ENCODE measurements at places on chromosomes 13 and 19.

DNA sequence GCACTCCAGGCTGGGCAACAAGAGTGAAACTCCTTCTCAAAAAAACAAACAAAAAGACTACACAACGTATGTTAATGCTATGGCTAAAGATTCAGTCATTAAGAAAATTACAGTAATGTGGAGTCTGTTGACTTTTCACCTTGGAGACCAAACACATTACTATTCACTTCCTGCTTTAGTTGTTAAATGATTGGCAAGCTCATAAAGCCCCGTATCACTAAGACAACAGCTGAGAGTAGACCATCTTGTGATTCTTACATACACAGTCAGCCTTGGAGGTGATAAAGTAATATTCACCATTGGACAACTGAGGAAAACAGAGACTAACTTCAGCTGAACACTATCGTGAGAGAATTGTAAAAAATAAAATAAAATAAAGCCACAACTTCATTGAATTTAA, 86.5 kb downstream of the KCTD12 start:
- no peak for DNase-seq

DNA sequence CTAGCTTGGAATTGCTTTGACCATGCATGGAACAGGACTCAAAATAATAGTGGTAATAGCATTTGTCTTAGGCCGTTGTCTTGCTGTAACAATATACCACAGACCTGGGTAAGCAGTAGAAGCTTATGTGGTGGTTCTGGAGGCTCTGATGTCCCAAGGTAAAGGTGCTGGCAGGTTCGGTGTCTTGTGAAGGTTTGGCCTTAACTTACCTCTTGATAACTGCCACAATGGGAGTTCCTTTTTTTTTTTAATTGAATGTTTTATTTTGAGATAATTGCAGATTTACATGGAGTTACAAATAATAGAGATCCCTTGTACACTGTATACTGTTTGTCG, 5.8 kb downstream of the RPL21 start:
- no peak for DNase-seq

GRCh38 chr13:64528838-64529237, 2701.3 kb downstream of the PCDH9 start:
- DNase-seq = no peak

DNA sequence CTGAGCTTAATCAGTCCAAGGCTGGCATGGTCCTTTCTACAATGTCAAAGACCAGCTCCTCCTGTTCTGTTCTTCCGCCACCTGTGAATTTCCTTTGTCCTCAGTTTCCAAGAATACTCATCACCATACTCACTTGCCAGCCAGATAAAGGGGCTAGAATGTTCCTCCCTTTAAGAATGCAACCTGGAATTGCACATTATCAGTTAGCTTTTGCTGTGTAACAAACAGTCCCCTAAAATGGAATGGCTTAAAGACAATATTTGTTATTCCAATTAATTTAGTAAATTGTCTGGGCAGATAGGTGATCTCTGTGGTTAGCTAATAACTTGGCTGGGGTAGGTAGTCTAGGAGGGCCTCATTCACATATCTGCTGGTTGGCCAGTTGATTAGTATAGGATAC, 36.0 kb downstream of the VAV1 start:
- no peak for DNase-seq

DNA sequence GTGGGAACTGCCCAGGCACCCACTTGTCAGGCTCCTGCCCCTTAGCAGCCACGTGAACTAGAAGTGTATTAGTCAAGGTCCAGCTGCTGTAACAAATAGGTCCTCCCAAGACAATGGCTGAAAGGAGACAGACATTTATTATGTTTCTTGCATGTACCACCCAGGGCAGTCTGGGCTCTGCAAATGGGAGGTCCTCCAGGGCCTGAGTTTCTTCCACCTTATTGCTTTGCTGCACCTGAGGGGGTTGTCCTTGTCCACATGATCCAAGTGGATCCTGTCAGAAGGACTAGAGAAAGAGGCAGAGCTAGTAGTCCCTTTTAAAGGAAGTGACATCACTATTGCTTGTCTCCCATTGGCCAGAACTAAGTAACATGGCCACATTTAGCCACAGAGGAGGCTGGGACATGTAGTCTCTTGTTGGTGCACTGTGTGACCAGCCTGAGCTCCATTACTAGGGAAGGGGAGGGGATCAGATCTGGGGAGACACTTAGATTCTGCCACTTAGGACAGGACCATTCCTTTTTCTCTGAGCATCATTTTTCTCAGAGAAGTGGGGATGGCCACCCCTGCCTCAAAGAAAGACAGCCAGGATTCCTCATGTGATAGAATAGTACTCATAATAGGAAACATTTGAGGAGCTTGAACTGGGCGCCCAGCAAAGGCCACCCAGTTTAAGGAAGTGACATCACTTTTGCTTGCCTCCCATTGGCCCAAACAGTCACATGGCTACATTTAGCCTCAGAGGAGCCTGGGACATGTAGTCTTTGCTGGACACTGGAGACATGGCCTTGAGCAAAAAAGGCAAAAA, 15.1 kb downstream of the CC2D1A start:
- no peak for DNase-seq

DNA sequence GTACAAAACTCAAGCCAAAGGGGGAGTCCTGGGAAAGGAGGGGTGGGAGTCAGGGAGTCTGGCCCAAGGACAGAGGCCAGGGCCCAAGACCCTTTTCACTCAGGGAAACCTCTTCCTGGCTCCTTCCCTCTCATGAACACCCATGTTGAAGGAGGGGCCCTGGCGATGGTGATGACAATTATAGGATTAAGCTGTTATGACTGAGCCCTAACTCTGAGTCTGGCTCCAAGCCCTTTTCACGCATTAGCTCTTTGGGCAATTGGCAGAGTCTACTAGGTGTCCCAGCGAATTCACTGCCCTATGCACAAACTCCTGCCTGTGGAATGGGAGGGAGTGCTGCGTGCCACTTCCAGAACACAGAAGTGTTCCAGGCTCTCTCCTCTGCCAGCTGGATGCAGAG, 20.7 kb downstream of the ZNF575 start:
- no peak for DNase-seq

GRCh38 chr13:45021250-45021649, 31.9 kb downstream of the GPALPP1 start:
- no peak for DNase-seq

- no peak for DNase-seq
Observed at GRCh38 chr19:18364826-18365528, 21.0 kb upstream of the GDF15 start.

DNA sequence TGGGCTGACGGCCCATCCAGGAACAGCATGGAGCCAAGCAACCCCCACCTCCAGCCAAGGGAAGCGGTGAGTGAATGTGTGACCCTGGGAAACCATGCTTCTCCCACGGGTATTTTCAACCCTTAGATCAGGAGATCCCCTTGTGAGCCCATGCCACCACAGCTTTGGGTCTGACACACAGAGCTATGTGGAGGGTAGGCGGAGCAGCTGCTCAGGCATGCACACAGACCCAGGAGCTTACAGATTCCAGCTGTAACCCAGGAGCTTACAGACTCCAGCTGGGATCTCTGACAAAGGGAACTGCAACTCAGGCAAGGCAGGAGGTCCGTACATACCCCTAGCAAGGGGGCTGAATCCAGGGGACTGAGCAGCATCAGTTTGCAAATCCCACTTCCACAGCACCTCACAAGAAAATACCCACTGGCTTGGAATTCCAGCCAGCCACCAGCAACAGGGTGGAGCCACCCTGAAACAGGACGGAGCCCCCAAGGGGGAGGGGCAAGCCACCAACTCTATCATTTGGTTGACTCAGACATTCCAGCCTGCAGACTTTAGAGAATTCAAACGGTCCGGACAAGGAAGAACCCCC, 40.8 kb upstream of the RFXAP start:
- no peak for DNase-seq

GRCh38 chr13:37014609-37015008, 14.0 kb downstream of the EXOSC8 start:
- DNase-seq = no peak

- no peak for DNase-seq
Observed at GRCh38 chr13:53281677-53282076, 253.1 kb downstream of the OLFM4 start.

- no peak for DNase-seq
Observed at GRCh38 chr19:2923510-2923909, 21.3 kb downstream of the ZNF77 start.

DNA sequence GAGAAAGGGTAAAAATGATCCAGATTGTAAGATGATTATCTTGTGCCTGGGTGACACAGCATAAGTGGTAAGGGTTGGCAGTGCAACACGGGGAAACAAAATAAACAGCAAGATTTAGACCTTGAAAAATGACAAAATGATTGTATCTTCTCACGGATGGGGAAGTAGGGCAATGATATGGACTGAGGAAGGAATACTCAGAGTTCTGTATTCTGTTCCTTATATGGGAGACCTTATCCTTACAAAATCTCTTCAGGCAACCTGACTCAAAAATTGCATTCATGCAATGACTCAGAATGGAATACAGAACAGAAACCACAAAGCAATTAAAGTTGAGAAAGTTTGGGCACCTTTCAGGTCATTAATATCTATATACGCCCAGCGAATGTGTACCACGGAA, 149.0 kb downstream of the HS6ST3 start:
- no peak for DNase-seq

- DNase-seq = no peak
Observed at GRCh38 chr13:36445891-36446351, 13.6 kb downstream of the CCNA1 start.

DNA sequence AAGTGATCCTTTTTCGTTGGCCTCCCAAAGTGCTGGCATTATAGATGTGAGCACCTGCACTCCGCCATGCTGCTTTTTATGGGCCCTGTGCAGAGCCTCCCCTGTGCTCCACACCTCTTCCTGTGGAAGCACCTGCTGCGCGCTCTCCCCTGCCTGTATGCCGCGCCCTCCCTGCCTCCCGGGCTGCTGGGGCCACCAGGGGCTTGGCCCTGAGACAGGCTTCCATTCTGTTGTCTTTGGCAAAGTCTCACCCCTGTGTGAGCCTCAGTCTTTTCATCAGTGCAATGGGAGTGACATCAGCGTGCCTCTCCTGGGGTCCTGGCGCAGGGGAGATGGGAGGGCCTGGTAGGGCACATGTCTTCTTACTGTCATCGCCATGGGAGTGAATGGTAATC, 1.3 kb downstream of the FAM174C start:
- no peak for DNase-seq

DNA sequence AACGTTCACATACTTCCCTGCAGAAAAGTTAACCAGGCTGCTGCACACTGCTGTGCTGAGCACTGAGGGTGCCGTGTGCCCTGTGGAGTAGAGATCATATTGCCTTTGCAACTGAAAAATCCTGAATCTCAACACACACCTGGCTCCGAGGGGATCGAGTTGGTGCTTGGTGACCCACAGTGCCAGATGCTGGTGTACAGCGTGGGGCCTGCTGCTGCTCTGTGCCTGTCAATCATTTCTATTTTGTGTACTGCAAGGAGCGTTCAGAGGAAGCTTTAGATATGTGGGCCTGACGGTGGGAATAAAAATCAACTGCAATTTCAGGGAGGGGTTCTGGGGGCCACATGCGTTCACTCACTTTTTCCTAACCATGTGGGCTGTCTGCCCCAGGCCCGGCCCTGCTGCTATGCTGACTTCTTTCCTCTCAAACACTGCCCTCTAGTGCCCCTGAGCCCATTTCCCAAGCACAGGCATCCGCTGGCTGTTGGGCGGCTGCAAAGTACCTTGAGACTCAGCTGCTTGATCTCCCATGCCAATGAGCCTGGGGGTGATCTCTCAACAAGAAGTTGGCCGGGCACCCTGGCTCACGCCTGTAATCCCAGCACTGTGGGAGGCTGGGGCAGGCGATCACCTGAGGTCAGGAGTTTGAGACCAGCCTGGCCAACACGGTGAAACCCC, 9.7 kb upstream of the LENG8 start:
- no peak for DNase-seq

- no peak for DNase-seq
Observed at GRCh38 chr13:41098761-41099160, 33.8 kb downstream of the KBTBD6 start.

- no peak for DNase-seq
Observed at GRCh38 chr13:43329702-43330101, 306.3 kb downstream of the DNAJC15 start.

DNA sequence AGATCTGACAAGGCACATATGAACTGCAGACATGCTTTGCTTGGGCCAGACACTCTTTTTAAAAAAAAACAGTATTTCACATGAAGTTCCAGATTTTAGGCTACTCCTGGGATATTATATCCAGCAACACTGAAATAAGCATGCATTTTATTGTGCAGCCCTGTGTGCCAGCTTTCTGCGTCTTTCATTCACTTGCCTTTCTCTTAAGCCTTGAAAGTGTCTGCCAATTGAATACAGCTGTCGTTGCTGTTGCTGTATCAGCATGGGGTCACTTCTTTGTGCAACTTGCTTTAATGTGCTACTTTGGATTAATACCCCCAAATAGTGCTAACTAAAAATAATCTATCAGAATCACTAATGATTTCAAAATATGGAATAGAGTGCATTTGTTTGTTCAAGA, 657.8 kb downstream of the SLITRK6 start:
- DNase-seq = no peak

- DNase-seq = no peak
Observed at GRCh38 chr13:38264363-38265131, 85.1 kb upstream of the UFM1 start.

- DNase-seq = no peak
Observed at GRCh38 chr19:29384656-29385055, 141.1 kb upstream of the VSTM2B start.

- DNase-seq = no peak
Observed at GRCh38 chr19:42965176-42965575, 28.2 kb upstream of the PSG7 start.

GRCh38 chr13:41345165-41345913, 34.3 kb downstream of the NAA16 start:
- DNase-seq = no peak

DNA sequence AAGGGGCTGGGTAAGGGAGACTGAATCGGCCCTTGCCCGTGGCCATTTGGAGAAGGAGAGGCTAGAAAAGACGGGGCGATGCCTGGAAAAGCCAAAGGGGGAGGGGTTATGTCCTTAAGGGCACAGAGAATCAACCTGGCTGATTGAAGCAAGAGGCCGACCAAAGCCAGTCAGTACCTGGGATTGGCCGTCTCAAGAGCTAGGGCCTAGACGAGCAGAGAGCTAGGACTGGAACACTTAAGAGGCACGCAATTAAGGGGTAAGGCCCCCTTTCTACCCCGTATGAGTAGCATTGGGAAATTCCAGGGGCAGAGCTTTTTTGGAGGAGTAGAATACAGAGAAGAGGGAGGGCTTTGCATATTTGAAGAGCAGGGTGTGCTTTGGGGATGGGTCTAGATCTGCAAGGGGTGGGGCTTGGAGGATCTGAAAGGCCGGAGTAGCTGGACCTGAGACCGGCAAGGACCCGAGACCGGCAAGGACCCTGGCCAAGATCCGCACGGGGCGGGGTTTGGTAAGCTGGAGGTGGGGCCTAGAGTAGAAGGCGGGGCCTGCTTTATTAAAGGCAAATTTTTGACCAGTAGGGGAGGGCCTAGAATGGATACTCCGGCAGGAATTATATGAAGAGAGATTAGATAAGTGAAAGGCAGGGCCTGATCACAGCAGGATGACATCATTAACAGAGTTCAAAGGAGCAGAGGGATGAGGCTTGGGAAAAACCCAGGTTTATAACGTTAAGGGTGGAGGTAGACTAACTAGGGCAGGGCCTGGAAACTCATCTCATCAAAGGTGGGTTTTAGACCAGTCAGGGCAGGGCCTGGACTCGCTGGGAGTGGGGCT, 10.7 kb upstream of the CACNG6 start:
- DNase-seq = no peak

- DNase-seq = no peak
Observed at GRCh38 chr13:34046457-34046856, 228.5 kb downstream of the RFC3 start.

GRCh38 chr19:29945017-29945416, 3.0 kb downstream of the URI1 start:
- DNase-seq = no peak

GRCh38 chr13:109782066-109782822, 4.1 kb downstream of the IRS2 start:
- DNase-seq = no peak

GRCh38 chr13:109150696-109151095, 521.3 kb downstream of the MYO16 start:
- no peak for DNase-seq
